ENCODE measurements at places on chromosomes 3 and 15.

- peak; percentile 11 for DNase-seq
These were observed 66.7 kb downstream of the SLC6A1 start for GRCh38 chr3:11059090-11059798.

GRCh38 chr15:70060214-70060992 is 37.3 kb downstream of the TLE3 start:
- DNase-seq, result no peak

GRCh38 chr3:30012941-30013543 is 593.4 kb upstream of the TGFBR2 start:
- no peak for DNase-seq

DNA sequence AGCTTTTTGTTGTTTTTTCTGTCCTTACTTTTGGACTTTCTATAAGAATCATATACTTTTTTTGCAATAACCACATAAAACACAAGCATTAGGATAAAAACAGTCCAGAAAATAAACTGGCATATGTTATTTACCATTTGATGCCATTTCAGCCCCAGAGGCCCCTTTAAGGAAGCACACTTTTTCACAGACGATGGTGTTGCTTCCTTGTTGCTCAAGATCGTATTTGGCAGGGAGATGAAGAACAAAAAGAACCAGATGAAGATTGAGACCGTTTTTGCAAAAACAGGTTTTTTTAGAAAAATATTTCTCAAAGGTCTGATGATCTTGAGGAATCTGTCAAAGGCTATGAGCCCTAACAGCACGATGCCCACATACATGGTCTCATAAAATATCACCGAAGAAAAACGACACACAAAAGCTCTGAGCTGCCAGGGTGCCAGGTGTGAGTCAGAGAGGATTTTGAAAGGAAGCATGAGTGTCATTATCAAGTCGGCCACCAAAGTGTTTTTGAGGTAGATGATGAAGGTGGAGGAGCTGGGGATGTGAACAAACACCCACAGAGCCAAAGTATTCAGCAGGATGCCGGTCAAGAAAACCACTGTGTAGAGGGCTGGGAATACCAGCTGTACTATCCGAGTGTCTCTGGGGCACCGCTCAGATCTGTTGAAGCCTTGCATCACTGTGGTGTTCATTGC is 902 bp downstream of the P2RY13 start:
- DNase-seq, result no peak

DNA sequence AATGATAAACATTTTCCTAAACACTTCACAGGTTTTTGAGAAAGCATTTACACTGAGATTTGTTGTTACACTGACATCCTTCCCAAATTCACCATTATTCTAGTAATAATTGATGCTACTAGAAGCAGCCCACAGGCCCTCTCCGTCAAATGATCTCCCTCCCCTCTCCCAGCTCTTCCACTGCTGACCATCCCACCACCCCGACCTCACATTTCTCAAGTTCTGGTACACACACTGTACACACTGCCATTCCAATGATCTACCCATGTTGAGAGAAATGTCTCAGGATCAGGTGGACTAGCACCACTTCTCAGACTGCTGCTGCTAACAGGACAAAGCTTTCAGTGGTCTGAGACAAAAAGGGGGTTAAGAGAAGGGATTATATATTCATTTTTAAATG is 3.5 kb downstream of the TBC1D5 start:
- DNase-seq, result no peak

GRCh38 chr15:42405863-42406482 is 46.7 kb downstream of the CAPN3 start:
- no peak for DNase-seq

DNA sequence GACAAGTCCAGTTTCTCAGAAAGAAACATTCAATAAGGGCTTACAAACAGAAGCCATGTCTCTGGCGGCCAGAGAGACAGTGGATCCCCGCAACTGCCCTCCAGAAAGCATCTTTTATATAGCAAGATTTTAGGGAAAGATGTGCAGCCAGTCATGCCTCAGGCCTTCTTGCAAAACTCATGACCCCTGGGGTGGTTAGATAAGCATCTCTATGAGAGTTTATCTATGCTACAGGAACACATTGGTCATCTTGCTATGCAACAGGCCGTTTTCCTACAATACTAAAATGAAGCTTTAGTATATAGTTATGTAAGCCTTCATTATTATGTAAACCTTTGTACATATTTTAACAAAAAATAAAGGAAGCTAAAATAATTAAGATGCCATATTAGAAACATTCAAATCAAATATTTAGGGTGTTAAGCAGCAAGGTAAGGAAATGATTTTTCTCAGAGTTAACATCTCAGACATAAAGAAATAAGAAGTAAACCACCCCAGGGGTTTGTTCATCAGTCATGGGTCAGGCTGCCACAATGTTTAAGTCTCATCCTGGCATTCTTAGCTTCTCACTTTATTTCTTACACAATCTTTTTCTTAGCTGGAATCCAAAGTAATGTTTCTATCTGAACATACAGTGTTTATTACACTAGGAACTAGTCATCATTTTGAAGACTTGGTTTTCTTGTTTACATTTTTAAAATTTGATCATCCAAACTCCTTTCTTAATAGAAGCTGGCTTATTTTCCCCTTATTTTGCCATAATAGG is 6.3 kb upstream of the FSIP1 start:
- DNase-seq, result no peak

DNA sequence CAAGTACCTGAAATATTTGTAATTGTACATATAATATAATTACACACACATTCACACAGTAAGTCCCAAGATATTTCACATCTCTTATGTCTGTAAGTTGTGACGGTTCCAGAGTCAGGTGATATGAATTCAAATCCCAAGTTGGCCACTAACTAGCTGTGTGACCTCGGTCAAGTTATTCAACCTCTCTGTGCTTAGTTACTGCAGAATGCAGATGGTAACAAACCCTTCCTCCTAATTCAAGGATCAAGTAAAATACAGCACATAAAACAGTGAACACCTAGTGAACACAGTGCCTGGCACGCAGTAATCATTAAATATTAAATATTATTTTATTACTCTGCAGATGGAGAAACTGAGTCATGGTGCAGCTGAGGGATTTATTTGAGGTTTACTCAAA is 6.9 kb downstream of the PRICKLE2 start:
- no peak for DNase-seq

DNA sequence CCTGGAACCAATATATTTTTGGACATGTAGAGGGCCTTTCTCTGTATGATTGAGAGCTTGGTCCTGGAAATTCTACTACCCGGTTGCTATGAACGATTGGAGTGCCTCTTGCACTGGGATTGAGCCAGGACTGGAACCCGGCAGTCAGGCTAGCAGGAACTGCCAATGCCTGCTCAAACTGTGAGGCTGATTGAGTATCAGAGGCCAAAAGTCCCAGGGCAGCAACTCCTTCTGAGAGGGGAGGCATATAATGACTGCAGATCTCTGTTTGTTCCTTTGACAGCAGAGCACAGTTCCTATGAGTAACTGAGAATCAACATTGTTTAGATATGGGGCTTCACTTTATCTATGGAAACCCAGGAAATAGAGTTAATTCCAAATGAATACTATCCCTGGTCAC is 12.9 kb downstream of the IQCH start:
- DNase-seq, result no peak

DNA sequence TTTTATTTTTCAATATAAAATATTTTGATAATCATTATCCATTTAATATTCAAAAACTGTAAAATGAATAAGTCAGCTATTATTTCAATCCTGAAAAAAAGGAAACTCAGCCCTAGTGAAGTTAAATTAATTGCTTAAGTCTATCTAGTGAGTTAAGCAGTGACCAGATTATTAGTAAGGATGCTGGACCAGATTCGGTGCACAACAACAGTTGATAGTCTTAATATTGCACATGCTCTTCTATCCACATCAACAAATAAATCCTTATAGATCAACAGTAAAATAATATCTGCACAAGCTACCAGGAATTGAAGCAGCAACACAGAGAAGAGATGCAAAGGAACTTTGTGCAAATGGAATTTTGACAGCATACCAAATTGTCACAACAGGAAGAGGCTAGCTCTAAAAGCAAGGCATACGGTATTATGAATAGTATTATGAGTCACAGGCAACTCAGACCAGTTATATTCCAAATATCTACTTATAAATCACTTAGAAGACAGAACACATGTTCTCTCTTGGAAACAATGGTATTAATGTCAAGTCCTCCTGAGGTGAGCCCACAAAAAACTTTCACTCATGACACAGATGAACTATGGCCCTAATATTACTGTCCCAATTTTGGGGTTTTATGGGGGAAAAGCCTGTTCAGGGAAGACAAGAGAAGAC is 24.9 kb downstream of the VPS13C start:
- DNase-seq, result no peak

DNA sequence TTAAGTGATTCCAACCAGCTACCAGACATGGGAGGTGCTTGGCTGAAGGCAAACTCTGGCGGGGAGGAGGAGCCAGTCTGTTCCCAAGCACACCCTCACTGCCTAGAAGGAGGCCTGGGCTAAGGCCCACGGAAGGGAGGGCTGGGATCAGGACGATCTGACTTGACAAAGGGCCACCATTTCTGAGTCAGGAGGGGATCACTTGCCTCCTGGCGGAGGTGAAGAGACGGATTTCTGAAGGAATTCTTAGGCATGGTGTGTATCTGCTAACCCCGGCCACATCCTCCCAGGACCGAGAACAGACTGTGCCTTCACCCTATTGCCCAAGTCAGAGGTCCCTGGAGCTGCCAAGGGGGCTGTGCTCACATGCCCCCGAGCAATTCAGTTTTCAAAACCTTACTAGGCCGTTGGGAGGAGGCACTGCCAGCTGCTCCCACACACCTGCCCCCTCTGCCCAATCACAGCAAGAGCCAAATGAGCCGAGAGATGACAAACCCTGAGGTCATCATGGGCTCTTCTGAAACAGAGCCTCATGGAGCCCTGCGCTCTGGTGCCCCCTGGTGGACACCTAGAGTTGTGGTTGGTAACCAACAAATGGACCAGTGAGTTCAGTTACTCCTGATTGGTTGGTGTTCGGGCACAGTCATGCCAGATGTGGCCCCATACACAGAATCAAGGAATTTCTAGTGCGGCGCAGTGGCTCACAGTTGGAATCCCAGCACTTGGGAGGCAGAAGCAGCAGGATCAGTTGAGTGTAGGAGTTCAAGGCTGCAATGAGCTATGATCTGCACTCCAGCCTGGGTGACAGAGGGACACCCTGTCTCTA is 6.5 kb upstream of the TNK2 start:
- DNase-seq, result peak; percentile 86

DNA sequence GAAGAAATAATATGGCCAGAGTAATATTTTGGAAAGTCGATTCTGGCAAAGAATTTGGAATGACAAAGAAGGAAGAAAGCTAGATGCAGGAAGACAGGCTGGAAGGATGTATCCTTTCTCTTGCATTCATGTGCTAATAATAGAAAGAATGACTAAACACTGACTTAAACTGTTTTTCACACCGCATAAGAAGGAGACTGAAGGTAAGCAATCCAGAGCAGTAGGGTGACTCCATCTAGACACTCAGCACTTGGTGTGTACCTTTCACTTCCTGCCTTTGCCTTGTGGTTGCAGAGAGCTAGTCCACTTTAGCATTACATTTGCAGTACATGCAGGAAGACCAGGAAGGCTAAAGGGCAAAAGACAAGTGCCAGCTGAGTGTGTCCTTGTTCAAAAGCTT is 234.6 kb downstream of the RBMS3 start:
- no peak for DNase-seq

DNA sequence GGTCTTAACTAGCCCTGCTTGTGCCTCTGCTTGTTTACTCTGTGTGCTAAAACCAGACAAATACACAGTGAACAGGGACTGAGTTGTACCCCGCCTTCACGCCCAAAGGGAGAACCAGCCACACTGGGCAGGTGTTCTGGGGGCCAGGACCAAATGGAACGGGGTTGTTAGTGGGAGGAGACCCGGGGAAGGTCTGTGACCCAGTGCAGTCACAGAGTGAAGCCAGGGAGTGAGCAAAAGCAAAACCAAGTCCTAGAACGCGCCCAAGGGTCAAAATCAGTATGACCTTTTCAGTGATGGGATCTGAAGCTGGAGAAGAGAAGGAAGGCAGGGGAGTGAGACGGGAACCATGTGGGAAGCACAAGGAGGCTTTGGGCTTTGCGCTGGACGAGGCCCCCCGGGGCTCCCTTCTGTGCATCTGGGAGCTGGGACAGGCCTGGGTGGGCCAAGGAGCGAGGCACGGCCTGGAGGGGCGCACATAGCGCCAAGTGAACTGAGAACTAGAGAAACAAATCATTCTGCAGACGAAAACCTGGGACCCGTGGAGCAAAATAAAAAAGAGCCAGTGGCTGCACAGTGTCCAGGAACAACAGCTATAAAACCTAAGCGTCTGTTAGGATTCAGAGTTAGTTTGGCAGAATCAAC is 78.3 kb upstream of the ALDH1A3 start:
- DNase-seq, result no peak

- no peak for DNase-seq
These were observed 199.1 kb downstream of the TJP1 start for GRCh38 chr15:29623116-29623639.

DNA sequence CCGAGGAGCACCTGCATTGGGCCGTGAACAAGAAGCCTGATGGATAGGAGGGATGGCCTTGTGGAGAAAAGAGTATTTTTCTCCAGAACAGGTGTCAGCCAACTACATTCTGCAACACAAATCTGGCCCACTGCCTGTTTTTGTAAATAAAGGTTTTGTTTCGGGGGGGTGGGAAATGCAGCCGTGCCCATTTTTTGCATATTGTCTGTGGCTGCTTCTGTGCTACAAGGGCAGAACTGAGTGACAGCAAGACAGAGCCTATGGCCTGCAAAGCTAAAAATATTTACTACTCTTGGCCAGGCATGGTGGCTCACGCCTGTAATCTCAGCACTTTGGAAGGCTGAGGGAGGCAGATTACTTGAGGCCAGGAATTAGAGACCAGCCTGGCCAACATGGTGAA is 95.9 kb upstream of the AKAP13 start:
- no peak for DNase-seq

DNA sequence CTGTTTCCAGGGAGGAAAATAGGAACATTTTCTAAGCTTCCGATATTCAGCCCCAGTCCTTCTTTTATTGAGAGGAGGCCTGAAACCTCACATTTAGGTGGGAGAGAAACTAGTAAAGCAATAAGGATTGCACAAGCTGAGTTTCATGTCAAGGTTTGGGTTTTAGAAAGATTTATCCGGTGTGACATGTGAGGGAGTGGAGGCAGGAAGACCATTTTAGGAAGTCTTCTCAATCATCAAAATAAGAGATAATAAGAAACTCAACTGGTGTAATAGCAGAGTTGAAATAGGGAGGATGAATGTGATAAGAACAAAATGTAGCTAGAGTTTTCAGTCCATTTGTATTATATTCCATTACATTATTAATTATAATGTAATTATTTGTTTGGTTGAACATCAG is 27.7 kb upstream of the CLDN16 start:
- DNase-seq, result no peak

- DNase-seq, result no peak
These were observed 177.8 kb upstream of the PROK2 start for GRCh38 chr3:71962561-71963240.

GRCh38 chr3:32597656-32598055 is 27.0 kb upstream of the DYNC1LI1 start:
- no peak for DNase-seq

DNA sequence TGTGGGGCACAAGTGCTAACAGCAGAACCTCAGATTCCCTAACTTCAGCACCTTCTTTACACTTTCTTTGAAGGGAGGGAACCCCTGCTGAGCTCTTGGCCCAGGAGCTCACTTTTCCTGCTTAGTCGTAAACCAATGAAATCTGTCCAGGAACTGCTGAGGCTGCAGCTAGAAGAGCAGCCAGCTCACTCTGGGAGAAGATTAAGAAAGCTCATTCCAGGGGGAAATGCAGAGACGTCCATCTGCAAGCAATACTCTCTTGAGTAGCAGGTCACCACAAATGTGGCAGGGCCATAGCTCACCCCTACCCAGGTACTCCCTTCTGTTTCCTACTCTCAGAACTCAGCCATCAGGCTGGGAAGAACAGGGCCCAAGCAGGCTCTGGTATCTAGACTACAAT is 103.3 kb downstream of the WDR76 start:
- DNase-seq, result no peak
